ENCODE measurements at places on chromosomes 6 and 20.

DNA sequence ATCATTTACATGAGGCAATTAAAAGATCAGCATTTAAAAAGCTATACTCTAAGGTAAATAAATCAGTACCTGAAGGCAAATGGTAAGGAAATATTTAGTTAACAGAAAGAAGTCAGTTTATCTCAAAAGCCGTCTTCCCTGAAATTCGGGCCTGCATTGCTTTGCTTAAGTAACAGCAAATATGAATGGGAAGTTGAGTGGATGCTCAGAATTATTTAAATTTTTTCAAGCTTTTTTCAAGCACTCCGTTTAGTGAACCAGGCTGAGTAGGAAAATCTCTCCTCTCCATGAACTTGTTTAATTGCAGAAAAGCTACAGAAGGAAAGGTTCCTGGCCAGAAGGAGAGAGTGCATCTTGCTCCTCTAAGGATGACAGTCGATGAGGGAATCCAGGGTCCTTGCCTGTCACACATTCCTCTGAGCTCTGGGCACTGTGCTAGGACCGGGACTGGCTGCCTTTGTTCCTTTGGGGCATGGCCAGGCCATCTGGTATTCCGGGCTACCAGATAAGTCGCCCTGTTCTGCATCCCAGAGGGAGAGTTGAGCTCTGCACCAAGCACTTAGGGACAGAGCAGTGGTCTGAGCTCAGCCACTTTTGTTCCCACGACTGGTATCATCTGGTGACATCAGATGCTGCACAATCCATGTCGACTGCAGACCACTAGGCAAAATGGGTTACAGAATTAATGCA is 77.6 kb downstream of the RIN2 start:
- no peak for DNase-seq

DNA sequence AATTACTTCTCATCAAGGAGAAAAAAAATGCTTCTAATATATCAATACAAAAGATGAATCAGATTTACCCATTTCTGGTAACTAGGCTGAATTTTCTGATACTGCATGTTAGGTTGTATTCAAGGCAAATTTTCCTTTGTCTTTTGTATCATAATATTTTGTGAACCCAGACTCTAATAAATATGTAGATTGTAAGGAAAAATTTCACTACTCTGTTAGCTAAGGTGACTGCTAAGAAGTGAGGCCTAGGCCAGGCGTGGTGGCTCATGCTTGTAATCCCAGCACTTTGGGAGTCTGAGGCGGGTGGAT is 12.7 kb downstream of the TP53INP2 start:
- DNase-seq: no peak

GRCh38 chr20:51131811-51132210 is 108.9 kb upstream of the KCNG1 start:
- DNase-seq: no peak

GRCh38 chr6:29750709-29751108 is 27.5 kb downstream of the HLA-F start:
- no peak for DNase-seq

- no peak for DNase-seq
These were observed 5.3 kb upstream of the ANKRD66 start for GRCh38 chr6:46741482-46741881.

DNA sequence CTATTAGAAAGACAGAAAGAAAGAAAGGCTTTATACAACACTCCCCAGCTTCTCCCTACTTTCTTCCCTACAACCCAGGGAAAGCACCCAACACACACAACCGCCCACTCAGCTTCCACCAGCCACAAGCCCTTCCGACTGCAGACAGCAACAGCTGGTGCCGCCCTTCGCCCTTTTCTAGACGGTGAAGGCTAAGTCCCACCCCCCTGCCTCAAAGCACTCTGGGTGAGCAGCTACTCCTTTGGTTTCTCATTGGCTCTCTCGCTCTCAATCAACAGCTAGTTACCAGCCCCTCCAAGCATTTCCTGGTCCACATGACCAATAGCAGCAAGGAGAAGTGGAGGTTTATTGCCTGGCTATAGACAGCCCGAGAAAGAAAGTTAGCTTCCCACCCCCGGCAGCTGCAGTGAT is 230.1 kb upstream of the MOCS1 start:
- DNase-seq: no peak

GRCh38 chr20:63080411-63080810 is 73.6 kb upstream of the BHLHE23 start:
- DNase-seq: no peak

DNA sequence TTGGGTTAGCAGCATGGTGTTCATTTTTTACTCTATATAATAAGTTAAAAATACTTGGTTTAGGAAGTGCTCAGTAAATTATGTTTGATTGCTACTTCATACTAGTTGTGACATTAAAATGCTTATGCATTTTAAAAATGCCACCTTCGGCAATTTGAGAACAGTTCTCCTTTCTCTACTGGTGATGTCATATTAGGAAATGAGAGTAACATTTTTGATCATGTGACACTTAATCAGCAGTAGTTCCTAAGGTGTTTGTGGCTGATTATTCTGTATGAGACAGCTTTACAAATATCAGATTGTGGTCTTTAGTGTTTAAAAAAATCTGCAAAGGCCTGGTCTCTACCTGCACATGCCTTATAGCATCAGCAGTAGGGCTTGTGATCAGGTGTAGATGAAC is 4.4 kb downstream of the GZF1 start:
- DNase-seq: no peak

- DNase-seq: no peak
These were observed 16.8 kb downstream of the SCML4 start for GRCh38 chr6:107807196-107807811.

GRCh38 chr6:131844243-131844841 is 36.5 kb downstream of the ENPP1 start:
- no peak for DNase-seq

DNA sequence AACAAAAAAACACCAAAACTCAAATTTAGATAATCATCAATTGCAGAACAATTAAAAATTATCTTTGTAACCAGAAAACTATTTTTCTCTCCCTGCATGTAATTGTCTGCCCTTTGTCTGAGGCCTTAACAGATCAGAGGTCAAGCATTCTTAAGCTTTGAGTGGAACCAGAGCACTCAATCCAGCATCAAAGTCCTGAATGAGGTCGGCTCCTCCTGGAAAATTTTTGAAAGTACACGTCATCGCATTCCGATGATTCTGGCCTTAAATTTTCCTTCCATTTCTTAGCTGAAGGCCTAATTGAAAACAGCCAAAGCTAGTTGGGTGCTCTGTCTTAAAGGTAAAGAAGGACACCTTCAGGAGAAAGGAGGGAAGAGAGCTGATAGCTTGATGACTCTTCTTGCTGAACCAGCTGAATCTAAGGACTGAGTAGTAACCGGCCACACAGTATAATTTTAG is 510.2 kb upstream of the SULF2 start:
- DNase-seq: peak; percentile 96

DNA sequence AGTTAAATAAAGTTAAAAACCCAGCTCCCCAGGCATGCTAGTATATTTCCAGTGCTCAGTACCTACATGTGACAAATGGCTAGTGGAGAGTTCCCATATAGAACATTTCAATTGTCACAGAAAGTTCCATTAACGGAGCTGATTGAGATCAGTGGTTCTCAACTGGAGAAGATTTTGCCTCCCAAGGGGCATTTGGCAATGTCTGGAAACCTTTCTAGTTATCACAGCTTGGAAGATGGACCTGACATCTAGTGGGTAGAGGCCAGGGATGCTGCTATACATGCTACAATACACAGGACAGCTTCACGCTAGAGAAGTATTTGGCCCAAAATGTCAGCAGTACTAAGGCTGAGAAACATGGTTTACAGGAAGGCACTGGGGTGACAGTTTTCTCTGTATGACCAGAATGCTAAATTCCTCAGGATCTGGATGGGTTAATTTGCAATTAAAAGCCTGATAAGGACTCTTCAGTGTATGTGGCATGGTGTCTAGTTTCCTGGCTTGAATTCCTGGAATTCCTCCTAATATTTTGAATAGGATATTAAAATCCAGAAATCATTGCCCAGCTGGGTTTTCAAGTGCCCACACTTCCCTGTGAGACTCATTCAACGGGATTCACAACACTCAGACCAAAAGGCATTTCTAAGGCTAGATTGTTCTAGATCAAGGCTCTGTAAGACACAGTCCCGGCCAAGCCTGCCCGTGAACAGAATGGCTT is 84.7 kb upstream of the SALL4 start:
- DNase-seq: peak; percentile 29

DNA sequence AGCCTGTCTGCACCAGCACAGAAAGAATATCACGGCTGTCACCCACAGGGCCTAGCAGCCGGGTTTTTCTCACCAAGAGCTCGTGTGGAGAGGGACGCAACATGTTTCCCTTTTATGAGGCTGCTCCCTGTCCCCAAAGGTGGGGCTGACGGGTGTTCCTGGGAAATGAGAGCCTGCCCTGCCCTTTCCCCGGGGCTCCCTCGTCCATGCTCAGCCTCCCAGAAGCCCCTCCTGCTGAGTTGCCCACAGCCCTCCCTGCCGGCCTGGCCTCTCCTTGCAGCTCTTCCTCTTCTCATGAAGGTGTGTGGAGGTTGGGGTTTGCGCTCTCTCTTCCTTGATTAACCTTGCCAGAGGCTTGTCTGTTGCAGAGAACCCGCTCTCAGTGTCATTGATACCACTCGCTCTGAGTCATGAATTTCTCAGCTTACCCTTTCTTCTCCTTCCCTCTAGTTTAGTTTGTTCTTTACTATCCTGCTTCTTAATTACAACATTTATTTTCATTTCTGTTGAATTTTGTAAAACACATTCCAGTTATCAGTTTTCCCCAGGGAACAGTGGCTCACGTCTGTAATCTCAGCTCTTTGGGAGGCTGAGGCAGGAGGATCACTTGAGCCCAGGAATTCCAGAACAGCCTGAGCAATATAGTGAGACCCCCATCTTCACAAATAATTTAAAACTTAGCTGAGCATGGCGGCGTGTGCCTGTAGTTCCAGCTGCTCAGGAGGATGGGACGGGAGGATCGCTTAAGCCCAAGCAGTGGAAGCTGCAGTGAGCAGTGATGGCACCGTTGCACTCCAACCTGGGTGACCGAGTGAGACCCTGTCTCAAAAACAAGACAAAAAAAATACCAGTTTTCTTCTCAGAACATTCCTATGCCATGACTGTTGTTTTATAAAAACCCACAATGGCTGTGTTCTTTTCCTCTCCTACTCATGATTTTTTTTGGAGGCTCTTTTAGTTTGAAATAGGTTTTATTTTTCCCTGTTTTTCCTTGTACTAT is 103.8 kb downstream of the TMEM242 start:
- DNase-seq: peak; percentile 66

DNA sequence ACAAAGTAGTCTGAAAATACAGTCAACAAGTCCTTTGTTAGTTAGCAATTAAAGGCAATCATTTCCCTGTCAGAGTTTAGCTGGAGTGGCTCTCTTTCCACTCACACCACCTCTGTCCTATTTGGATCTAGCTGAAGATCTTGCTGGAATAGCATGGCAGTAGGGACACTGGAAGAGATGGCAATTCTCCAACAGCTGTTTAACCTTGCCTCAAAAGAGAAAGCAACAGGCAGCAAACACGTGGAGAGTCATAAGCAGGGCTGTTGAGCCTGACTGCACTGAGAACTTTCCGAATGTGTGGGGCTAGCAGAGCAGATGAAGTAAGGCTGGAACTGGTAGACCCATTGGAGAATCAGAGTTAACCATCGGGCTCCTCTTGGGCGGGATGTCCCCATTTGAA is 38.0 kb upstream of the PRSS35 start:
- peak; percentile 10 for DNase-seq

GRCh38 chr6:101936516-101936915 is 543.0 kb downstream of the GRIK2 start:
- DNase-seq: no peak

DNA sequence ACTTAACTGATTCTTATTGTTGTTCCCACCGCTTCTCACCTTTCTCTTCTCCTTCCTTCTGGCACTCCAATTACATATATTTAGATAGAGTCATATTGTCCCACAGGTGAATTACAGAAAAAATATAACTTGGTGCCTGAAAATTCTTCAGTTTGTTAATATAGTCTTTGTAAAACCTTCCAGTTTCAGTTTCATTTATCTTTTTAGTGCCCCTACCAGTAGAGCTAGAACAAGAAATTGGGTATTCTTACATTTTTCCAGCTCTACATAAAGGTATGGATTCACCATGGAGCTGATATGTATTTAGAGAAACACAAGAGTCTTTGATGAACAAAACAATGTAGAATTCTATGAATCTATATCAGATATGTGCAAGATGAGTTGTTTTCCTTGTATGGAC is 10.7 kb downstream of the MANEA start:
- no peak for DNase-seq

DNA sequence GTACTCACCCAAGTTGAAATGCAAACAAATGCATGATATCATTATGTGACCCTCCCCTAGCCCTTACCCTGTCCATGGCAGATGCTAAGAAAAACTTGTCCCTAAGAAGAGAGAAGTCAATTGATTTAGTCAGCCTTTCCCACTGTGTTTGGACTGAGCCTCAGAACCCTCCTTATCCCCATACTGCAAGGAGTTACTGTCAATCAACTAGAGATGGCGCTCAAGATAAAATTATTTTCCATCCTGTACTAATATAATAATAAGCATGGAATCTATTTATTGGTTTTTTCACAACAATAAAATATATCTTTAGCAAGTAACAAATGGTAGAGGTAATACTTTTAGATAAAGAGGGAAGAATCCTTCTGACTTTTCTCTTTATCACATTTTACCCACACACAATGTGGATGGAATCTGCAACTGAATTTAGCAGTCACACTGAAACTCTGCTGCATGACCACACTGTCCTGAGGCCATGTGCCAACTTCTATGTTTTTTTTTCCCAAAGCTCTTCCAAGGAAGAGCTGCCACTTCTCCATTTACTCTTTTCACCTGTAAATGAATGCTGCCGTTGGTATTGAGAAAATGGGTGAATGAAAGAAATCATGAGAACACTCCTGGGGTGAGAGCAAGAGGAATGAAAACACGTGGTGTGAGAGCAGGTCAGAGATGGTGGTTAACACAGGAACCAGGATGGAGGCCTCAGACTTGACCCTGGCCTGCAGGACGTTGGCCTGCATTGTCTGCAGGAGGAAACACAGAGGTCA is 10.5 kb downstream of the NT5E start:
- no peak for DNase-seq

- peak; percentile 61 for DNase-seq
These were observed 20.9 kb upstream of the POM121L2 start for GRCh38 chr6:27332692-27333641.
